ENCODE measurements at places on chromosomes 4 and X. TPM values are rescaled to one million over a fixed set of nuclear protein-coding genes. Genes with fewer than 3 reads are reported as not detected.

DMP1 gene
- total RNA-seq, result not detected

MAGEA10 gene
- total RNA-seq, result not detected

DNA sequence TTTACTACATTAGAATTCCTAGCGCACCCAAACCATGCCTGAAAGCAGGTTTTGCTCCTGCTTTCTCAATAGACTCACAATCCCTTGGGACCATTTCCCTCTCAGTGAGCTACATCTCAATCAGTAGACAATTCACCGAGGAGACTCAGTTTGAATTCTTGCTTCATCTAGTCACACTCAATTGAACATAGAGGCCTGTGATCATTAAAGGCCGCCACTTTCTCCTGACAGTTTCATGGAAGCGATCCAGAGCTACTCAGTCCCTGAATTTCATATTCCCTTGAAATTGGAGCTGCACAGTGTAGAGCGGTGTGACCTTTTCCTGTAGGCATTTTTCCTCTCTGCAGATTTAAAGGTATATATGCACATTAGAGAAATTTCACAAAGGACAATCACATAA lies 193.9 kb upstream of the SPOCK3 start:
- DNase-seq, result peak; percentile 31

GRCh38 chr4:186189656-186190055 lies 1.7 kb upstream of the CYP4V2 start:
- no peak for DNase-seq

GRCh38 chr4:90876296-90876695 lies 749.1 kb downstream of the CCSER1 start:
- DNase-seq, result no peak
